ENCODE measurements at places on chromosomes 7 and 10.

DNA sequence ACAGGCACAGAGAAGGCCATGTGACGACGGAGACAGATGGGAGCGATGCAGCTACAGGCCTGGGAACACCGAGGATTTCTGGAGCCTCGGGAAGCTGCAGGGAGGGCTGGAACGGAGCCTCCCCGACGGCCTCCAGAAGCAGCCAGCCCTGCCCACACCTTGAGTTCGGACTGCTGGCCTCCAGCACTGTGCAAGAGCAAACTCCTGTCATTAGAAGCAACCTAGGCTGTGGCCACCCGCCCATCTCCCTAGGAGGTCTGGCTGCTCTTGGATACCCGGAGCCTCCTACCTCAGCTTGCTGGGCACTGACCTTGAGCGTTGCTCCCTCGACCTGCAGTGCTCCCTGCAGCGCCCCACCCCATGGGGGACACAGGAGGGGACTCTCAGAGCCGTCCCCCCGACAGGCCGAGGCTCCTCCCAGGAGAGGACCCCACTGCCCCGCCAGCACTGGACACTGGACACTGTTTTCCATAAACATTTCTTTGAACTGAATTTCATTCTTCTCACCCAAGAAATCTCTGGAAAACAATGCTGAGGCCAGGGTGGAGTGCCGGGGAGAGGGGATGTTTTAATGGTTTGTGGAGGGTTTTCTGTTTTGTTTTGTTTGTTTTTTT lies 22.5 kb upstream of the TNRC18 start:
- no peak for DNase-seq

- no peak for DNase-seq
These were observed 72.5 kb downstream of the DNAJB9 start for GRCh38 chr7:108642126-108642525.

DNA sequence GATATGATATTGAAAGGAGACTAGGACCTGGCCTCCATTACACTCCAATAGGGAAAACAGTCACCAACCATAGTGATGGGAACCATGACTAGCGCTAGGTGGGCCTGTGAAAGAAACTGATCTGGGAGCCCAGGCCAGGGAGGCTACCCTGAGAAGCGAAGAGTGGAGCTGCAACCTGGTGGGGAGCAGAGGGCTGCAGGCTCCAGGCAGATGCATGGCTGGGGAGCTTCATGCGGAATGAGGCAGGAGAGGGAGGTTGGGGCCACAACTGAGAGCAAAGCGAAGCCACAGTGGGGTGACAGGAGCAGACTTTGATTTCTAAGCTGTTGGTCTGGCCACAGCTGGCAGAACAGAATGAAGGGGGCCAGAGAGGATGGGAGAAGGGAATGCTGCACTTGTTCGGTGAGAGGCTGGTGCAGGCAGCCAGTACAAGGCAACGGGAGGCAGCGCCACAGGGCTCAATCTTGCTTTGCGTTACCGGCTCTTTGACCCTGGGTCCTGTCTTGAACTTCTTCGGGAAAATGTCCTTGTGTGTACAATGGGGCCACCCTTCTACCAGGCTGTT lies 88.4 kb downstream of the TACC2 start:
- DNase-seq, result no peak

DNA sequence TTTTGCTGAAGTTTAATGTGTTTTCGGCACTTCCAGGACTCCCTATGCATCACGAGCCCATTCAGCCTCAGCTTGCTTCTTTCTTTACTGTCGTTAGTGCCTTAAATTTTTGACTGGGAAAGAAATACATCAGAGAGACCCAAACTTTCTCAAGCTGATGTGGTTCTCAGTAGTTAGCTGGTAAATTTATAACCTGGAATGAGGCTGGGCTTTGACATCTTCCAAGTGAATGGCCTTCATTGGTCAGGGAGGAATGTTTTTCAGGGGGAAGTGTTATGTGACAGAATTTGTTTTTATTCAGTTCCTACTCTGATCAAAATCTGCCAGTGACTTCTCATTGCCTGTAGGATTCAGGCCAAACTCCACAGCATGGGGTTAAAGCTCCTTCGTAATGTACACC lies 296.9 kb downstream of the SORCS3 start:
- no peak for DNase-seq

GRCh38 chr10:127984945-127985344 lies 78.0 kb downstream of the PTPRE start:
- no peak for DNase-seq
